ENCODE measurements at places on chromosomes 6 and 20.

DNA sequence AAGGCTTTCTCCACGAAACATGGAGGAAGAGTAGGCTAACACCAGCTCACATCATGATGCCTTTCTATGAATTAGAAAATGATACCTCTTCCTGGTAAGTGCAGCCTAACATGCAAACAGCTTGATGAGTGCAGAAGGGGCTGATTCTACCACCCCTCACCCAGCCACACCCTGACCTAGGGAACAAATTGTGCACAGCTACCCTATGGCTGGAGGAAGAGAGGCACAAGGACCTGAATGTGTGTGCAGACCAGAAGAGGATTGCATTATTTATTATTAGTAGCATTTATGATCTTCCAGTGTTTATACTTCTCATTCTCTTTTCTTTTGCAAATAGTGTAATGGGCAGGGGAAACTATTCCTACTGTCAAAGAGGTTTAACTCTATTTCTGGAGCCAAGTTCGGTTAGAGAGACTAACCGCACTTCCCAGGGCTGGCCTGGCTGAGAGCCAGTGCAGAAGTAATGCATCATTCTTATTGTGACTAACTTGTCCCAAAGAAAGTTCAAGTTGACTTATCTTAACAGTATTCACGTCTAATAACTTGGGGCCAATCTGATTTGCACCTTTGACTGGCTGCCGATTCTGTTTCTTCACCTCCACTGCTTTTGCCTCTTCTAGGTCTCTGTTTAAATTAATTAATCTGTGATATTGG lies 237.5 kb downstream of the CD83 start:
- DNase-seq: no peak

GRCh38 chr6:48670546-48670945 lies 559.5 kb upstream of the PTCHD4 start:
- DNase-seq: no peak

DNA sequence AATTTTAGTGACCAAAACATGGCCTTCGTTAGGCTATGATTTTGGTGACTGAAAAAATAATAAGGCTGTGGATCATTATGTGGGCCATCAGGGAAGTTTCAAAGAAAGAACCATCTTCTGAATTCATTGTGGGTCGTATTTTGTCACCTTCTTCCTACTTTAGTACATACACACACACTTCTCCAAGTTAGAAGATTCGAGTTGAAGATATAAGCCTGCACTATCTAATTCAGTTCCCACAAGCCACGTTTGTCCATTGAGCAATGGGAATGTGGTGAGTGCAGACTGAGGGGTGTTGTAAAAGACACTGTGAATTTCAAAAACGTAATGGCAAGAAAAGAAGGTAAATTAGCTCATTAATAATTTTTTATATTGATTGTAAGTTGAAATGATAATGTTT lies 766.0 kb downstream of the KIF16B start:
- DNase-seq: no peak

DNA sequence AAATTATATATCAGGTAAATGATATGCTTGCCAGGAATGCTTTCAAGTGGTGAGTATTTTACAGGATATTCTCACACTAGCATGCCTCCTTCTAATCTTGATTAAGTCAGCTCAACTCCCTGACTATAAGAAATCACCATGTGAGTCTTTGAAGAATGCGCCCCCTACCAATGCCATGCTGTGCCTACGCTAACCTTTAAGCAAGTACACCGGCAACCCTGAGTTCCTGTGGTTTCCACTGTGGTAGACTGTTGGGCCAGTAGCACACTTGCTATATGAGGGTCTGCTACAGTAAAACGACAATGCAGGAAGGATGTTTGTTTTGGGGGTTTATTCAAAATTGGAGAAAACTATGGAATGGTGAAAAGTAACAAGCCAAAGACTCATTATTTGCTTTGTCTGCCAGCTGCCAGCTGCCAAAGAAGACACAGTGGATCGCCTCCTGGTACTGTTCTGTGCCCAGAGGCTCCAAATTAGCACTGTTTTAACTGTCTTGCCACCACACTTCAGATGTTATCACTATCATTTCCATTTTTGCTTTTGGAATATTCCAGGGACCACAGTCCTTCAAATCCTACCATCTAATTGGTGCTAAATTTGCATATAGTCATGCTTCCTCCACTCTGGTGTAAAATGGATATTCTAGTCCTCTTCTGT lies 333.5 kb downstream of the RNGTT start:
- no peak for DNase-seq

DNA sequence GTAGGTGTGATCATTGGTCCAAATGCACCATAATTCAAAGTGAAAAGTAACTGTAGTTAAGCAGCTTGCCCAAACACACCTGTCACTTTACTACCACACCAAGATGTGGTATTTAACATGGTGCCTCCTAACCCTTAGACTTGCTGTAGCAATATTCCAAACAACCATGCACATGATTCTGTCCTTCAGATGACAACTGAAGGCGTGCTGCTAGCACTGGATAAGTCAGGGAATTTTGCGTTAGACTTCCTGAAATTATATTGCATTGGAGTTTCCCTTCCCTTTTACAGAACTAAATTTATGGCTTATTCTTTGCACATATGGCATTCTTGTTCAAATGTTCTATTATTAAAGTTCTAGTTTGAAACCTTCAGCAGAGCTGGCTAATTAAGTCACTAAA lies 106.2 kb downstream of the ARHGAP18 start:
- no peak for DNase-seq

GRCh38 chr20:18662279-18663040 lies 74.6 kb downstream of the DTD1 start:
- no peak for DNase-seq

- no peak for DNase-seq
Measured at GRCh38 chr6:34246563-34247391, 2.0 kb downstream of the SMIM29 start.
